Renal cortex interstitium (tissue), 15 donors: ENCODE measurements at places on chromosomes 16 and 17. TPM values are rescaled to one million over a fixed set of nuclear protein-coding genes. Genes with fewer than 3 reads are reported as not detected.

GRCh38 chr17:40018211-40019121 lies 3.2 kb downstream of the CSF3 start:
- DNase-seq: no peak

- DNase-seq: no peak
Observed at GRCh38 chr16:23924128-23924527, 88.3 kb downstream of the PRKCB start.

DNA sequence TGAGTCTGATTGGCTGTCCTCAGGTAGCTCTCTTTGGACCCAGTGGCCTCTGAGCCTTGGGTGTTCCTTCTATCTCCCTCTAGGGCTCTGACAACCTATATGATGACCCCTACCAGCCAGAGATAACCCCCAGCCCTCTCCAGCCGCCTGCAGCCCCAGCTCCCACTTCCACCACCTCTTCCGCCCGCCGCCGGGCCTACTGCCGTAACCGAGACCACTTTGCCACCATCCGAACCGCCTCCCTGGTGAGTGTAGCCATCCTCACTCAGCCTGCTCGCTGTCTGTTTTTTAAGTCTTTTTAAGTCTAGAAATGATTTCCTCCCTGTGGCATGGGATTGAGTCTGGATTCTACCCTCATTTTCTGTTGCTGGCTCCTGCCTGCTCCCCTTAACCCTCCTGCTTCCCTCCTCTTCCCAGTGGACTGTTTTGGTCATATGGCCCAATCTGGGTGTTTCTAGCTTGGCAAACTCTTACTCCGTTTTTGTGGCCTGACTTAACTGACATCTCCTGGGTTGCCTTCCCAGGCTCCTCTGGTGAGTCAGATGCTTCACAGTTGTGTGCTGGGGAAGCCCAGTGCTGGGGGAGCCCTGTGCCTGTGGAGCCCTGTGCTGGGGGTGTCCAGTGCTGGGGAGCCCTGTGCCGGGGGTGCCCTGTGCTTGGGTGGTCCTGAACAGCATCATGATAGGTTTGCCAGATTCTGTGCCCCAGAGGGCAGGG lies 9.9 kb downstream of the TAOK2 start:
- no peak for DNase-seq

The APPBP2 gene
- polyA plus RNA-seq: 58.5 TPM

- DNase-seq: no peak
Observed at GRCh38 chr16:54862529-54862928, 68.1 kb upstream of the IRX5 start.

GRCh38 chr17:50139185-50139783 lies 9.3 kb upstream of the SAMD14 start:
- DNase-seq: no peak

The ZNF385C gene
- polyA plus RNA-seq: 8.7 TPM

GRCh38 chr16:68059804-68060203 lies 25.4 kb upstream of the NFATC3 start:
- DNase-seq: no peak

The LRRC37A3 gene
- polyA plus RNA-seq: 25.6 TPM

DNA sequence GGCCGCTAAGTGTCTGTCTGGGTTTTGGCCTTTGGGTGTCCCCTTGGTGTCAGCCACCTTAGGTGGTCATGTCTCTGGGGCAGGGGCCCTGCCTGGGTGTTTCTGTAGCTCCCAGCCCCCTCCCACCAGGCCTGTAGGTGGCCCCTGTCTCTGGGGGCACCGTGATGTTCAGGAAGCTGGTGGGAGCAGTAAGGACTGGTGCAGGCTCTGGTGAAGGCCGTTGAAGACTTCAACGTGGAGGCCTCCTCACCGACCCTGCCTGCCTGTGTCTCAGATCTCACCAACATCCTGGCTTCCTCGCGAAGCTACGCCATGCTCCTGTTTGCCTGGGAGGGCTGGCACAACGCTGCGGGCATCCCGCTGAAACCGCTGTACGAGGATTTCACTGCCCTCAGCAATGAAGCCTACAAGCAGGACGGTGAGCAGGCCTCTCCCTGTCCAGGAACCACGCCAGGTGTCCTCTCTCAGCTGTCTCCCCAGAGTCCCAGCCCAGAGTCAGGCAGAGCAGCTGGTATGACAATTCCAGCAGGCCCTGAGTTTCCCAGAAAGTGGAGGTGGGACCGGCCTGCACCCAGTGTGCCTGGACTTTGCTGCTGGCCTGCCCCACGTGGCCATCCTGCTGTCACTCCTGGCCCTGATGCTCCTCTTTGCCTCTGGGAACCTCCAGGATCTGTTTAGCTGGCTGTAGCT lies 2.8 kb downstream of the ACE start:
- no peak for DNase-seq

DNA sequence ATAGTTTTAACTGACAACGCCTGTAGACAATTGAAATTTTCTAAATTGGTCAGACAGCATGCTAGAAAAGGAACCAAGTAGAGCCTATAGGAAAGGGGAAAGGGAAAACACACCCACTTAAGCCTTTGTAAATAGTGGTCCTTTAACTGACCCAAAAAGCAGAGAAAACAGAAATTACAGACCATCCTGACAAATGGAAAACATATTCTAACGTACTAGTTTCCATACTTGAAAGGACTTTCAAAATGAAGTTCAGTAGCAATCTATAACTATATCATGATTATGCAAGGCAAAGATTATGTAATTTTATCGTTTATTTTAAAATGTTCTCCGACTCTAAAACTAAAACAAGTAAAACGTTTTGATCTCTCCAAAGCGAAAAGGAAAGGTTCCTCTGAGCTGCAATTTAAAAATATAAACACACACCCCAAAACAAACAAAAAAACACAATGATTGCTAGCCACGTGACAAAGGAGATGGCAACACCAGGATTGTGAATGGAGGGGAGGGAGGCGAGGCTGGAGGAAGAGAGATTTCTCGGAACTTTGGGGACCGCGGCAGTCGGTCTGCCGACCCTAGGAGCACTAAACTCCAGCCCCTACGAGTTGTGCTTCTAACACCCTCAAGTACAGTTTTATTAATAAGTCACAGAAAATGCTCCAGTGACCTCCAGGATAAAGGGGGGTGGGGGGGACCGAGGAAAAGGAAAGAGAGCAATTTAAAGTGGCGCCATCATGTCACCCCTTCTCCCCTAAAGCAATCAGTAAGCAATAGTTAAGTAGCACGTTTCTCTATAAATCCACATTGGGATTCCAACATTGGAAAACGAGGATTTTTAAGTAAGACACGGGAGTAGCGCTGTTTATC lies 1.7 kb downstream of the KANSL1 start:
- peak; percentile 49 for DNase-seq

DNA sequence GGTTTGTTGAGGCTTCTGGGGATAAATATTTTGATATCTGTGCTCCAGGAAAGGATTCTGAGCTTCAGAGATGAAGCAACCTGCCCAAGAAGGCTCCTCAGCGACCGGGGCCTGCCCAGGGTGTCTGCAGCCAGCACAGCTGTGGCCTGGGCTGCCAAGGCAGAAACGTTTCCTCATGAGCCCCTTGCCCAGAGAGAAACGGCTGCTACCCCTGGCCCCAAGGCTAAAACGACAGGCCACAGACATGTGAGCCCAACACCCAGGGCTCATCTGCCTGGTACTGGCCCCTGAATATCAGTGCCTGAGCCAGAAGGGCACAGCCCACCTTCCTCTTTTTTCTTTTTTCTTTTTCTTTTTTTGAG lies 45.4 kb upstream of the RASD1 start:
- no peak for DNase-seq

The NT5M gene
- 6.6 TPM for polyA plus RNA-seq

DNA sequence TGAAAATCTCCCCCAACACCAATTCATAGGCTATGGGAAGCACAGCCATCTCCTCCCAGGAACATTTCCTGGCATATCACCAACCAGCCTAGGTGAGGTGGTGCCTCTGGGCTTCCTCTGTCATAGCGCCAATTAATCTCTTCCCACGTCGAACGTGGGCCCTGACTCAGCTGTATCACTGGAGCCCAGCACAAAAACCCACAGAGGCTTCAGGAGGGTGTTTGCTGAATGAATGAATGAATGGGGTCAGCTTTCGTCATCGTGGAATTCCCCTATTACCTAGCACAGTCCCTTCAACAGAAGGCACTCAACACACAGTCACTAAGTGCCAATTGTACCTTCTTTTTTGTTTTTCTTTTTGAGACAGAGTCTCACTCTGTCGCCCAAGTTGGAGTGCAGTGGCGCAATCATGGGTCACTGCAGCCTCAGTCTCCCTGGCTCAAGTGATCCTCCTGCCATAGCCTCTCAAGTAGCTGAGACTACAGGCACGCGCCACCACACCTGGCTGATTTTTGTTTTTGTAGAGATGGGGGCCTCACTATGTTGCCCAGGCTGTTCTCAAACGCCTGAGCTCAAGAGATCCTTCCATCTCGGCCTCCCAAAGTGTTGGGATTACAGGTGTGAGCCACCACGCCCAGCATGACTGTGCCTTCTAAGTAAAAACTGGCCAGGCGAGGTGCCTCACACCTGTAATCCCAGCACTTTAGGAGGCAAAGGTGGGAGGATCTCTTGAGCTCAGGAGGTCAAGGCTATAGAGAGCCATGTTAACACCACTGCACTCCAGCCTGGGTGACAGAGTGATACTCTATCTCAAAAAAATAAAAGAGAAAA lies 4.1 kb downstream of the ZNF688 start:
- no peak for DNase-seq

GRCh38 chr16:67339453-67339852 lies 12.8 kb downstream of the LRRC36 start:
- no peak for DNase-seq

- DNase-seq: no peak
Observed at GRCh38 chr16:64532117-64532516, 589.7 kb downstream of the CDH11 start.

DNA sequence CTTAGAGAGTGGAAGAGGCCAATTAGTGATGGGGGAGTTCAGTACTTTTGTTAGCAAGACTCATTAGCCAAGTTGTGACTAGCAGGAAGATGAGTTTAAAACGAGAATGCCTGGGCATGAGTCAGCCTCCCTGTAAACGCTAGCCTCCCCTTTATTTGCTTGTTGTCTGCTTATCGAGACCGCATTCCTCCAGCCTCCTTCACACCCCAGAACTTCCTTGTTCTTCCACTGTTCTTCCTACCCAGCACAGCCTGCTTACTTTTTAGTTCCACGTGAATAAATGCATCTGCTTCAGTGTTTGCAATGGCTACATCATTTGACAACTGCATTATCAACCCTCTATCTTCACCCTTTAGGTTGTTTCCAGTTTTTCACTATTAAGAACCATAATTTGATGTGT lies 20.2 kb upstream of the OR3A1 start:
- DNase-seq: no peak

DNA sequence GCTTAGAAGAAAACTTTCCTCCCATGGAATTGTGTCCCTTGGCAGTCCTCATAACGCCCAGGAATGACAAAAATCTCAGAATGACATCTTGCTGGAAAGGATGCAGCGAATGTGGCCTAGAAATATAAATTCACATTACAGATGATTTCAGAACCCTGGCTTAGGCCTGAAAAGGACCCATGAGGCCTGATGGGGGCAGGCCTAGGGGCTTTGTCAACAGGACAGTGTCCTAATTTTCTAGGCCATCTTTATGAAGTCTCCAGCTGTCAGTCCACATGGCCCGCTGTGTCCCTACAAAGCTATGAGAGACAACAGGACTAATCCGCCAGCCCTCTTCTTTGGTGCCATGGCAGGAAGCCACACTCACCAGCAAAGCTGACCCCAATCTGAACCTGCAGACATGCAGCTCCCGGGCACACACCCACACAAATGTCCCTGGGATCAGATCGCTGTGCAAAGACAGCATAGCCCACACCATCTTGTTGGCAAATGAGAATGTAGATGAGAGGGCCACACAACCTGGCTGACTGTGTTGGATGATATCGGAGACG lies 40.4 kb upstream of the DNAH17 start:
- no peak for DNase-seq

DNA sequence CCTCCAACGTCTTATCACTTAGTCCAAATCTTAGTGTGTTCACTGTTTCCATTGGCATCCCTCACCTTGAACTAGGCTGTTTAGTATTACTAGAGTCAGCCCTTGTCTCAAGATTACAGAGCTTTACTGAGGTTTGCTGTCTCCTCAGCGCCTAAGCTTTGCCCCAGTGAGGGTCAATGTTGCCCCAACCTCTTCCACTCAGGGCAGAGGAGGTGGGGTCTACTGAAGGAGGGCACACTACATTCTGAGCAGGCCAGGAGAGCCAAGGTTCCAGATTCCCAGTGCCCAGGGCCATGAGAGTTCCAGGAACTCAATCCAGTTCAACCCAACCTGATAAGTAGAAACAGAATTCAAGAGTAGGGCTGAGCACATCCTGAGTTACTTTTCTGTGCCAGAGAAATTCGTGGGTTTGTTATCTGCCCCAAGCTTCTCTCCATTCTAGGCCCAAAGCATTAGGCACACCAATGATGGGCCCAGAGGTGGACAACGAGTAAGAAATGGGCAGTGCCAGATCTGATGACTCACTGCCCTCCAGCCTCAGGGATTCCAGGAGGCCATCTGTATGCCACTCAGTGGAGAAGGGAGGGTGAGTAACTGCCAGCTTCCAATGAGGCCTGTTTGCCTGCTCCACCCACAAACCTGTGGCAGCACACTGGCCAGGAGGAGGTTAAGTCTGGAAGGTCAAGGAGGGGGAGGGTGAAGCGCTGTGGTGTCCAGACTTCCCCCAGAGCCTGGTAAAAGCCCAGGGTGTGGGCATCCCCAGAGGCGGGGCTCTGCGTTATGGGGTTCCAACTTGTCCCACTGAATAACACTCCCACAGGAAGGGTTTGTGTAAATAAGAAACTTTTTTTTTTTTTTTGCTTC lies 8.2 kb downstream of the TUBG2 start:
- no peak for DNase-seq

DNA sequence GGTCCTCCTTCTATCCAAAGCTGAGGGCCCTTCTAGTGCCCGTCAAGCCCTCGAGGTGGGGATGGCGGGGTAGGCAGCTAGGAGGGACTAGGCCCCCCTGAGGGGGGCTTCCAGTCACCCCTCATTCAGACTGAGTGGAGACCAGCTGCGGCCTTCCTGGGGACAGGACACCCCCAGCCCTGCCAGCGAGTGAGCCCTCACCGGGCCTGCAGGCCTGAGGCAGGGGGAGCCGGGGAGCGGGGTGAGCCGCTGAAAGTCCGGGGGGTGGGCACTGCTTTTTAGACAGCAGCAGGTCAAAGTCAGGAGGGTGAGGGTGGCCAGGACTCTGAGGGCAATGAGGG lies 8.7 kb upstream of the KREMEN2 start:
- no peak for DNase-seq

GRCh38 chr17:9828296-9829295 lies 2.9 kb downstream of the GLP2R start:
- DNase-seq: no peak

DNA sequence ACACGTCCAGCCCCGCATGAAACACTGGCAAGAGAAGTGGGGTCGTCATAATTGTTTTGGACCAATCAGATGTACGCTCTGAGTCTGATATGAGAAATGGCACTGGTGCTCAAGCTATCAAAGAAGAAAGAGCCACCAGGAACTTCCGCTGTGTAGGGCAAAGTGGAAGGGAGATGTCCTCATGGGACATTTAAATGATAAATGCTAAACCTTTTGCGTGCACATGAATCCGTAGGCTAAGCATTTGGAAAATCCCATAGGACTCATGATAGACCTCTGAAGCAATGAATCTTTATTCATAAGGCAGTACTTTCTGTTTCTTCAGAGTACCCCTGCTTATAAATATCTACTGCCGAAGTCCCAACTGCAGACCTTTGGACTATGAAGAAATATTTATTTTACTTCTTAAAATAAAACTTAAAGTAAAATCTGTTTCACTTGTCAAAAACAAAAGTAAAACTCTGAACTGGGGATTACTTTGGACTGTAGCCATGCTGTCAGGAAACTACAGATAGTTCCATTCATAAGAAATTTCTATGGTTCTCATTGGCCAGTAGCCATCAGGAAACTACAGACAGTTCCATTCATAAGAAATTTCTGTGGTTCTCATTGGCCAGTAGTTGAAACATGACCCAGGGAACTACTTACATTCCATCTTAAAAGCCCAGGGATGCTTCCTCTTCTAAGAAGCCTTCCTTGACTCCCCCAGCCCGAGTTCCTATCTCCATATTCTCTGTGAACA lies 335.1 kb downstream of the HS3ST4 start:
- DNase-seq: no peak
